ENCODE measurements at places on chromosomes 2 and 18.
A peak's percentile ranks its signal among the peaks of the same experiment; 100 is the strongest.

- no peak for DNase-seq
Measured at GRCh38 chr2:59181347-59181746, 940.2 kb upstream of the FANCL start.

DNA sequence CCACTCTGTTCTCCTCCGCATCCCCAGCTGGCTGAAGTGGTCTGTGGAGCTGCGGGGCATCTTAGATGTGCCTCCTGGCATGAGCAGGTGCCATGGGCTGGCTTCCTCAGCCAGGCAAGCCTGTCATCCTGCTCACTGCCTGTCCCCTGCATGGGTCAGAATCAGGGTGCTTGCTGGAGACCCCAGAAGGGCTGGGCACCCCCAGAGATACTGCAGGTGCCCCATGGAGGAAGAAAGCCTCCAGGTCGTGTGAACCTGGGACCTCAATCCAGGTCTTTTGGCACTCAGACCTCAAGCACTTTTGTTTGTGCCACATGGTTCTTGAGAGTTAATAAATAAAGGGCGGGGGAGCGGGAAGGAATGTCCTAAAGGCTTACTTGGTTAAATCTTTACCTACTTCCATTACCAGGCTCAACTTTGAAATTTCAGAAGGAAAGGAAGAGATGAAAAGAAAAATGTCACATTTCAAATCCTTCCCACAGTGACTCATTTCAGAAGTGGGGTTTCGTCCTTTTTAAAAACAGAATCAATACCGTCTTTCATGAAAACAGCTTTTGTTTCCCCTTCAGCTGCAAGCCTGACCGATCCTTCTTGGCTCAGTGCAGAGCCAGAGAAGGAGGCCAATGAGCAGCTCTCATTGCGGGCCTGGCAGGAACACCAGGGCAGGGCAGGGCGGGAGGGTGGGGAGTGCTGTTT, 69.9 kb downstream of the RHOB start:
- DNase-seq: no peak

DNA sequence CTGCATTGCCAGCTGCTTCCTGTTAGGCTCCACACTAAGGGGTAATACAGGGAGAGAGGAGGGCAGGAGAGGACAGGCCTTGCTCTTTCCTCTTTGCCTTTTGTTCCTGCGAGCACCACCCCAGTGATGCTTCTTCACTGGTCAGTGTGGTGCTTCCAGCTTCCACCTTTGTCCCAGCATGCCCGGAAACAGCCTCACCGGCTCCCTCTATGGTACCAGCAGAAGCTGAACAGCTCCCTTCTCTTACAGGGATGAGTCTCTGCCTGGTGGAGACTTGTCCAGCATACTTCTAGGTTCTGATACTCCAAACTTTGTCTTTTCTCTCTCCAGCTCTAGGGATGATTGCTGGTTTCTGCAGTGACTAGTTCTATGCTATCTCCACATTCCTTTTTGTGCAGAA, 413.3 kb downstream of the TSN start:
- no peak for DNase-seq

DNA sequence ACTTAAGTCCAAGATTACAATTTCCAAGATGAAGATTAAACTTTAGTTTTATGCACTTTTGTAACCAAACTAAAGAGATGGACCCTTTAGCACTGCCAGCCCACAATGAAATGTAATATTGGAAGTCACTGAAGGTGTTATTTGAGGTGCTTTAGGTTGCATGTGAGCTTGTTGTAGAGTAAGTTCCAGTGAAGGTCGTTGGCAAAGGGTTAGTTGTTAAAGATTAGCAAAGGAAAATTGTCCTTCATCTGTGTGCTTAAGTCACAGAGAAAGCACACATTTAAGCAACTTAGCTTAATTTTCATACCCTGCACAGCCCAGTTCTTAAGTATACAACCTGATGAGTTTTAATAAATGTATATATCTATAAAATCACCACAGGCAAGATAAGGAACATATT, 46.7 kb downstream of the MGAT5 start:
- no peak for DNase-seq

DNA sequence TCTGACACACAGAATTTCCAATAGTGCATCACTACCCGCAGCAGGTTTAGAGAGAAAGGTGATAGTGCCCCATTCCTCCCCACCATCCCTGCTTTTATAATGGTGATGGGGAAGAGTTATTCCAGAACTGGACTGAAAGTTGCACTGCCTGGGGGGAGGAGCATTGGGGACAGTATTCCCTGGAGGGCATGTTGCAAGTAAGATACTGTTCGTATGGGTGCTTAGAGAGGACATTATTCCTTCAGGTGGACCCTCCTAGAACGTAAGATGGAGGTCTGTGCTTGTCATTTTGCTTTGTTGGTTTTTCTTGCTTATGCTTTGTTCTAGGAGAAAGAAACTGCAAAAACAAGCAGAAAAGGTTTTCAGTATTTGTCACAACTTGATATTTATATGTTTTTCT, 23.7 kb downstream of the MRPS9 start:
- no peak for DNase-seq

DNA sequence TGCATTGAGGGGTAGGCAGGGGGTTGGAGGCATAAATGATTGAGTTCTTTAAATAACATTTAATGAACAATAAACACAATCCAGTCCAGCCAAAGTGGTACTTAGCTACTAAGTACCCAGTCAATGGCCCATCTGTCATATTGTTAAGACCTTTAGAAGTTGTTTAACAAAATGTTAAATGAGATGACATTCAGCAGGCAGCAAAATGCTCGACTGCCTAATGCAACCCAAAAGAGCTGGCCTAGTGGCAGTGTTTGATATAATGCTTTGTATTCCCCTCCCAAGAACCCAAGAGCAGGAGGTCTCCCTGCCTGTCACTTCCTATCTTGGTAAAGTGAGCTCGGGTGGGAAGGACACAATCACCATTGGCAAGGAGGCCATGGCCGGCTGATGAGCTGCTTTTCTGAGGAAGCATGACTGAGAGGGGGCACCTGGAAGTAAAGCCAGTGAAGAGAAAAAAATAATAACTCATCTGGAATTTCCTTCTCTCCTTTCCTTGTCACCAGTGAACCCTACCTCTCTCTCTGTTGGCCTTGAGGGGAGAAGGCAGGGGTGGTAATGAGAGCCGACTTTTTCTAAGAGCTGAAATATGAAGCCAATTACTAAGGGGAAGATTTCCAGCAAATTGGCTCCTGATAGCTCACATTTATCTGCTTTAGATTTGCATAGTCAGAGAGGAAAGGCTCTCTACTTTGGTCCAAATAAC, 140.6 kb downstream of the C1D start:
- no peak for DNase-seq

DNA sequence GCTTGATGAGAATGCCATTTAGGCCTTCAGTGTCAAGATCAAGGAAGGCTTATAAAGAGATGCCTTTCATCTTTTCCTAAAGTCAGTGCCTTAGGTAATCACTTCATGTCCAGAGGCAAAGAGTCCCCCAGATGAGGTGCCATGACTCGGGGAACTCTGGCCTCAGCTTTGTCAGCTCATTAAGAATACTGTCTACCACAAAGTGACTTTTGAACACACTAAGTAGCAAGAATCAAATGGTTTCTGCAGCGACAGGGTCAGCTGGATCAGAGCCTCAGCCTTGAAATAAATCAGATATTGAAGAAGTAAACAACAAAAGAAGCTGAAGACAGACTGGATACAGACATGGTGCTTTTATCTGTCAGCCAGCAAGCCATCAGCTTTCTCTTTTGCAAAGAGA, 120.1 kb upstream of the SLC39A10 start:
- DNase-seq: no peak

DNA sequence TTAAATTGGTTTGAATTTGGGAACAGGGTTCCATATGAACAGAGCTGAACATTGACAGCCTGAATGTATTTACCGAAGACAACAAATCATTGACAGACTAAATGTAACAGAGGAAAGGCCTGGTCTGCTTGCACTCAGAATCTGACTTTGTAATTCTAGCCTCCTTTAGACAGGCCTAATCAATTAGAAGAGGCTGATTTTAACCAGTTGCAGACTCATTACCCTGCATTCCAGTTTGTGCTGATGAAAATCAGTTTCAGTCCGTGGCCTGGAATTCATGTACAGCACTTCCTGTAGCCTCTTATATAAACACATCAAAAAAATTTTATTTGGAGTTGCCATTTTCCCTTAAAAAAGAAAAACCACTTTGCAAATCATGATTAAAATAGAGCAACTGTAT, 93.1 kb upstream of the ZFP36L2 start:
- no peak for DNase-seq

GRCh38 chr2:138444411-138444810, 57.2 kb upstream of the SPOPL start:
- DNase-seq: no peak

DNA sequence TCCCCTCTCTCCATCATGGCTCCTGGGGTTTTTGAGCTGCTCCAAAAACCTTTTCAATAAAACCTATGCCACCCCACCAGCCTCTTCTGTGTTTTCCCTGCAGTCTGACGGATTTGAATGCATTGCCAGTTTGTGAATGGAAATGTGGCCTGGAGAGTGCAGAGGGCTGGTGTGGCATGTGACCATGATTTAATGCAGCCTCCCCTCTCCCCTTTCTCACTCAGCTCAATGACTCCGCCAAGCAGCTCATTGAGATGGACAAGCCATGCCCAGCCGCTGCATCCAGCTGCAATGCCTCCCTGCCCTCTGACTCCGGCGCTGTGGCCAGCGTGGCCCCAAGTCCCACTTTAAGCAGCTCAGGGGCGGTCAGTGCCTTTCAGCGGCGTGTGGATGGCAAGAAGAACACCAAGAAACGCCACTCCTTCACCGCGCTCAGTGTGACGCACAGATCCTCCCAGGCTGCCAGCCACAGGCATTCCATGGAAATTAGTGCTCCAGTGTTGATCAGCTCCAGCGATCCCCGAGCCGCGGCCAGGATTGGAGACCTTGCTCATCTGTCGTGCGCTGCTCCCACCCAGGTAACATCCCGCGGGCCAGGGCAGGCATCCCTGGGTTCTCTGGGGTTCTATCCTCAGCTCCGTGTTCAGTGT, 215.3 kb downstream of the SEPTIN10 start:
- DNase-seq: no peak

GRCh38 chr2:85710687-85711577, 16.8 kb downstream of the GNLY start:
- no peak for DNase-seq

DNA sequence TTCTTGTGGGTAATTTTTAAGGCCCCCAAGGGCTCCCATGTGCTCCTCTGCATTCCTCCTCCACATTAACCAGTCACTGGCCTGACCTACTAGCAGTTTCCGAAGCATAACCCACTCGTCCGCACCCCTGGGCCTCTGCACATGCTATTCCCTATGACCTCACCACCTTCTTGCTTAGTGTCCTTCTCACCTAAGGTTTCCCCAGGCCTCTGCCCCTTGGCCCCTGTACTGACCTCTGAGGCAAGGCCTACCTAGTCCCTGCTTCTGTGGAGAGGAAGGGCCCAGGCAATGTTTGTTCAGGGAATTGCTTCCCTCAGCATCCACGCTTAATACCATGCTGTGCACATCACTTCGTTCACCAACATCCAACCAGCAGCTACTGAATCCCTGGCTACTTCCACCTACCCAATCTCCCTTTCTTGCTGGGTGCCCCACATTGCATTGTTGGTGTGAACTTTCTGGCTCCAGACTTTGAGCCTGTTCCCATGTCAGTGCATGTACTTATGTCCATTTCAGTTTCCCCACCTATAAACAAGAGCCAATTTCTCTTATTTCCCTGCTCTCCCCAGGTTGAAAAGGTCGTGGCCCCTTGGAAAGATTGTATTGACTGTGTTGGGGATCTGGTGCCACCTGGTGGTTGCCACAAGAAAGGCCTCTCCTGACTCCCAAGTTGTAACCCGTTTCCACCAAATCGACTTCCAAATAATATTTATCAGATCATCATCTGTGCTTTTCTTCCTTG, 19.2 kb upstream of the TMEM177 start:
- DNase-seq: no peak

GRCh38 chr2:43349904-43350303, 123.5 kb upstream of the ZFP36L2 start:
- no peak for DNase-seq

DNA sequence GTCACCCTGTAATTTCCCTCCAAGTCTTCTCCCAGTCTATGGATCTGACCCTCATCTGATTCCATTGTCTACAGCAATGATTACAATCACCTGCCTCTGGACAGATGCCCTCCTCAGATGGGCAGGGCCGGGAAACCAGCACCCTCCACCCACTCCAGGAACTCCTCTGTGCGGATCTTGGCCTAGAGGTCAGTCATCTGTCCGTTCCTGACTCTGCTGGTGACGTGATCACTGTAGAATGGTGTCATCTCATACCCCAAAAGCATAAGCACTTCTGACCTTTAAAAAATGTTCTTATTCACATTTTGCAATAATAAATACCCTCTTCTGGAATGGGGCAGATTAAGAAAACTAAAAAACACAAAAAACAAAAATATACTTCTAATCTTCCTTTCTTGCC, 29.5 kb upstream of the BZW1 start:
- no peak for DNase-seq

GRCh38 chr2:189234991-189235390, 55.4 kb upstream of the COL5A2 start:
- no peak for DNase-seq

DNA sequence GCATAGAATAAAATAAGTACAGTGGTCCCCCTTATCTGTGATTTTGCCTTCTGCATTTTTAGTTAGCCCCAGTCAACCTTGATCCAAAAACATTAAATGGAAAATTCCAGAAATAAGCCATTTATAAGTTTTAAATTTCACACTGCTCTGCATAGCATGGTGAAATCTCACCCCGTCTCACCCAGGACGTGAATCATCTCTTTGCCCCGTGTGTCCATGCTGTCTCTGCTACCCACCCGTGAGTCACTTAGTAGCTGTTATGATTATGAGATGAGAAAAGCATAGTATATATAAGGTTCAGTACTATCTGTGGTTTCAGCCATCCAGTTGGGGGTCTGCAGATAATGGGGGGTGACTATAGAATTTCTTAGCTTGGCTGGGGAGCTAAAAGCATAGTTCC, 67.3 kb downstream of the RHBDD1 start:
- DNase-seq: peak; percentile 77

GRCh38 chr2:137888845-137889244, 75.4 kb upstream of the HNMT start:
- DNase-seq: no peak

DNA sequence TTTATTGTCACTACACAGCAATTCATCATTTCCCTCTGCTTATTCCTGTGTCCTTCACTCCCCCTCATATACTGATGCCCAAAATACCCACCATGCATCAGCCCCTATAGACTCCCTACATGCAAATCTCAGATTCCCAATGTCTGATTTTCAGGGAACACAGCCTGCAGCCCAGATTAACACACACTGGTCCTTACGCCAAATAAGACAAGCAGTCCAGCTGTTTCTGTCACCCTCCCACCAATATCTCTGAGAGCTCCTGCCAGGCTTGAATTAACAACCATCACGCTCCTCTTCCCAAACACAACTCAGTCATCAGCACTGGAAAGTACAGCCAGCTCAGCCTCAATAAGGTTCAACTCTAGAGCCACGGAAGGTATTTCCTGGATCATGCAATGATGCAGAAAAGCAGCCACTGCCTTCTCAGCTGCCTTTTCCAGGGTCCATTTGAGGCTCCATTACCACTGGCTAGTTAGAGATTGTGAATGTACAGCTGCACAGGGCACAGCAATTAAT, 39.0 kb upstream of the SLC35F5 start:
- no peak for DNase-seq
